T-helper 9 cell (primary cell): ENCODE measurements at places on chromosomes 13 and 19.

DNA sequence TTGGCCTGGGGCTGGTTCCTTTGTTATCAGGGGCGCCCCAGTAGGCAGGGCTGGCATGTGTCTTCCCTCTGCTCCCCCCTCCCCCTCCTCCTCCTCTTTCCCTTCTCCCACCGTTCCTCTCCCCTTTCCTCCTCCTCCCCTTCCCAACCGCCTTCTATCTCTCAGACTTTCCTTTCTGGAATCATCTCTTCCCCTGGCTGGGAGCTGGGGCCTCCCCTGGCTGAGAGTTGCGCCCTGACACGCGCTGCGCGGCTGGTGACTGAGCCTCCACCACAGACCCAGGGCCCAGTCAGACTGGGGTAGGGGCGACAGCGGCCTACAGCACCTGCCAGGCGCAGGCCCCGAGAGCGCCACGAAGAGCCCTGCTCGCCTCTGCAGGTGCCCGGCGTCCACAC is 2.8 kb downstream of the PNMA8B start:
- no peak for DNase-seq

GRCh38 chr13:70249332-70250064 is 141.2 kb upstream of the KLHL1 start:
- no peak for DNase-seq

DNA sequence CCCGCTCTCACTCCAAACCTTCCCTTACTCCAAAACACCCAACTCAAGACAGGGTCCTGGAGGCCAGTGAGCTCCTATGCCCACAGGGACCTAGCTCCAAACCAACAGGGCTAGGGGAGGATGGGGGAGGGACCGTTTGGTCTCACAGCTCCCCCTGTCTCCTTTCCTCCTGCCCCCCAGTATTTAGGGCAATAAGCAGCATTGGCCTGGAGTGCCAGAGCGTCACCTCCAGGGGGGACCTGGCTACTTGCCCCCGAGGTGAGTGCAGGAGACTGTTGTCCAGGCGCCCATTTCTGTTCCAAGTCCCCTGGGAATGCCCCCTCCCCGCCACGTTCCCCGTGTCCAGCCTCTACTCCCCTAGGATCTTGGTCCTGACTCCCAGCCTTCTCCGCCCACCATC is 792 bp downstream of the RETN start:
- DNase-seq: no peak

DNA sequence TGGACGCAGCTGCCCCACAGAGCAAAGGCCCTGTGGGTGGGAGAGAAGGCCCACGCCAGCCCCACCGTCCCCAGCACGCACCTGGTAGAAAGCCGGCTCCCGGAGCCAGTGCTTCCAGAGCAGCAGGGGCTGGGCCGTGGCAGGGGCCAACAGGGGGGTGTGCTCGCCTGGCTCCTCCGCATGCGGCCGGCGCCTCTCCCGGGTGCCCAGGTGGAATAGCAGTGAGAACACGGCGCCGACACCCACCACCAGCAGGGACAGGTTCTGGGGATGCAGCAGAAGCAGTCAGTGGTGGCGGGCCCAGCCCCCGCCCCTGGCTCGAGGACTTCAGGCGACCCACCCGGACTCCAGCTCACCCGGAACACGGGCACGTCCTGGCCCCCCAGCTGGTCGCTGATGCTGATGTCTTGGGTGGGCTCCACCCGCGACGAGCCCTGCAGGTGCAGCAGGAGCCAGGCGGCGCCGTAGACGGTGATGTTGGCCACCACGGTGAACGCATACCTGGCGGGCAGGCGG is 8.9 kb downstream of the TEKTIP1 start:
- no peak for DNase-seq

DNA sequence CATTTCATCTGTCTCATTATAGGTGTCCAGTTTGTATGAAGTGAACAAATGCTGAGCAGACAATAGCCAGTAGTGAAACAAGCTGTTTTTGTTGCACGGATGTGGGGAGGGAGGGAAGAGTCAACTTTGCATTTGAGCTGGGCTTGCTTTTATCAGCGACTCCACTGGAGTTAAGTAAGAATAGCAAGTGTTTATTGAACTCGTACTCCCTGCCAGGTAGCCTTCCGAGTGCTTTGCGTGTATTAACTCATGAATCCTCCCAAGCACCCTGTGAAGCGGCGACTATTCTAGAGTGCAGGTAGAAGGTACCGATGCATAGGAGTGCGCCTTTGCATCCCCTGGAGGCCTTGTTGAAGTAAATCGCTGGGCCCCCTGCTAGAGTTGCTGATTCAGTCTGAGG is 4.7 kb upstream of the ZNF444 start:
- DNase-seq: no peak

DNA sequence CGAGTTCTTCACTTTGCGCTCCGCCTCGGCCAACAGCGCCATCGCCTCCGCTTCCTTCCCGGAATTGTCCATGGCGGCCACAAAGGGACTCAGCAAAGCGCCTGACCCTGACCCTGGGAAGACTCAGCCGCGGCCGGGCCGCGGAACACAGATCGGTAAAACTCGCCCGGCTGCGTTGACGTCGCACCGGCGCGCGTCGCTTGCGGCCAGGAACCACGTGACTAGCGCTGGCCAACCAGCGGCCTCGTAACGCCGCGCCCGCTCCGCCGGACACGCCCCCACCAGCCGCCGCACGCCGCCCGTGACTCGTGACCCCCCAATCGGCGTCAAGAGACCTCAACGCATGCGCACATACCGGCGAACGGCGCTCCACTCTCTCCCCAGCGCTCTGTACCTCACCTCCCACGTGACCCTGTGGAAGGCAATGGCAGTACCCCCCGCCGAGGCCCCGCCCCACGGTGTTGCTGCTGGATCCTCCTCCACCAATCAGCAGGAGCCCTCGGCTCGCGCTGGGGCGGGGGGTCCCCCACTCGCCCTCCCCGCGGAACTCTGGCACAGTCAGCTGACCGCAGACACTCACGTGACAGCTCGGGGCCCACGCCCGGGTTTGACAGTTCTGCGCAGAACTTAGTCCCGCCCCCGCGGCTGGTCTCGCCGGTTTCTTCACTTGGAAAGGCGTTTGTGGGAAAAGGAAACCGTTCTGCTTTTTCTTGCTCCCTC is at the start of gene NAPA:
NAPA (minus strand) TSS at position 195 of the 720 bp plus-strand sequence; CDS start at position 72, 123 bp downstream.
- DNase-seq: peak; percentile 100
